A549 treated with RU486 at 1 μM for 4 hours (cell line): ENCODE measurements at places on chromosomes 3 and 15. TPM values are rescaled to one million over a fixed set of nuclear protein-coding genes. Genes with fewer than 3 reads are reported as not detected.

SH2D7 gene
- total RNA-seq: not detected in 5 replicates

MST1R gene
- total RNA-seq: 5.3 to 8.5 TPM (median 7.4 TPM) in 5 replicates

SATB1 gene
- total RNA-seq: 0.09 to 0.14 TPM in 2 of 5 replicates, not detected in the others

RSRC1 gene
- 24.1 to 35.1 TPM (median 30.4 TPM) in 5 replicates for total RNA-seq

RPL39L gene
- total RNA-seq: 49.3 to 61.6 TPM (median 52.4 TPM) in 5 replicates

CNOT10 gene
- total RNA-seq: 28.3 to 32.6 TPM (median 28.8 TPM) in 5 replicates

LSMEM2 gene
- 0.13 TPM in 1 of 5 replicates, not detected in the others for total RNA-seq

C2CD4A gene
- total RNA-seq: 0.05 to 0.09 TPM (median 0.06 TPM) in 3 of 5 replicates, not detected in the others

MOBP gene
- total RNA-seq: 0.05 to 0.20 TPM in 2 of 5 replicates, not detected in the others

EFCC1 gene
- not detected in 5 replicates for total RNA-seq

UBE2E2 gene
- 23.3 to 37.5 TPM (median 33.6 TPM) in 5 replicates for total RNA-seq

GPR160 gene
- total RNA-seq: 0.73 to 2.2 TPM (median 2.0 TPM) in 5 replicates

PRICKLE2 gene
- total RNA-seq: 1.5 to 2.6 TPM (median 2.3 TPM) in 5 replicates

NPAP1 gene
- total RNA-seq: not detected in 5 replicates

TUSC7 gene
- not detected in 5 replicates for total RNA-seq

CILP gene
- 0.04 to 0.09 TPM (median 0.05 TPM) in 5 replicates for total RNA-seq

TF gene
- 0.46 to 5.4 TPM (median 1.3 TPM) in 5 replicates for total RNA-seq

PARP9 gene
- 5.0 to 5.9 TPM (median 5.4 TPM) in 5 replicates for total RNA-seq

XCR1 gene
- total RNA-seq: not detected in 5 replicates
